ENCODE measurements at places on chromosomes 3 and 15.

DNA sequence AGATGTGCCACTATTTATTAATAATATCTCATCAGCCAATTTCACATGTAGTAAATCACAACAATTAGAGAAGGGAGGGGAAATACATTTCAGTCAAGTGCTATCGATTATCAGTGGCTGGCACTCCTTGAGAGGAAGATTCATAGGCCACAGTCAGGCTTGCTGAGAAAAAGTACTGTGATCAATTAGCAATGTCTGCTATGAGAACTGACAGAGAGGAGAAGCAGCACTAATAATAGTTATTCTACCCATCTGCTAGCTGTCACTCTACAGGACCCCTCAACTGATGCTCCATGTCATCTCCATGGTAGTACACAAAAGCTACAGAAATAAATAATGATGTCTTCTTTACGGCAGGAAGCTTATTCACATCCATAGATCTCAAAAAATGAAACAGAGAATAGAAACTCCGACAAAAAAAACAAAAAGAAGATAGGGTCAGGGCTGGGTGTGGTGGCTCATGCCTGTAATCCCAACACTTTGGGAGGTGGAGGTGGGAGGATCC is 351.3 kb downstream of the FOXP1 start:
- DNase-seq, result no peak

DNA sequence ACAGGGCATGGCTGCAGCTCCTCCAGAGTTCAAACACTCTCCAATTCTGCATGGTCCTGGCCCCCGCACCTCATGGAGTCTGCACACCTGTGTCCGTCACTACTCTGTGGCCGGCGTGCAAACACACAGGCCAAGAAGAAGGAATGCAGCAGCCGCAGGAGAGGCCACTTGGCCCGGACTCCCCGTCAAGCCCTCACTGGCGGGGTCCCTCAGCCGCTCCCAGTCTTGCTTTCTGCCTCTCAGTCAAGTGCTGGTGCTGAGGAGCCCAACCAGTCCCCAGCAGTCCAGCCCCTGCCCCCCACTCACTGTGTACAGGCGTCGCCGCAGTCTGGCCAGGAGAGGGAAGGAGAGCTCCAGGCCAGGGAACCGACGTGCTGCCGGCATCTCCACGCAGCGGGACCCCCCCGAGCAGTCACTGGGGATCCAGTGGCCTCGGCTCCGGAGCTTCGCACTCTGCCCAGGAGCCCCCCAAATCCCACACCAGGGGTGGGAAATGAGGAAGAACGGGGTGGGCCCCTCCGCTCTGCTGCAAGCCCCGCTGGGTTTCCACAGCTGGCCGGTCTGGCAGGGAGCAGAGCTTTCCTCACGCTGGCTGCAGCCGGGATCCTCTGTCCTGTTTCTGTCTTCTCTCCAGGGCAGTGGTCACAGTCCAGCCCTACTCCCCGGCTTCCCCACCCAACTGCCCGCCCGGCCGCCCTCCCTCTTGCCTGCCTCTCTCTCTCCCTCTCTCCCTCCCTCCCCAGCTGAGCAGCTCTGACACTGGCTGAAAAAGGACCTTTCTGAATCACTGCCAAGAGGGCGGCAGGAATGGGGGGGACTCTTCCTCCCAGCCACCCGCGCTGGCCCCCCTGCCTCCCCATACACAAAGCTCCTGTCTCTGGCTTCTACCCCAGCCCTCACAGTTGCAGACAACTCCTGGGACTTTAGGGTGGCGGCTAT is 16.0 kb downstream of the TNK2 start:
- DNase-seq, result no peak

GRCh38 chr3:42672515-42672914 is 12.8 kb upstream of the KLHL40 start:
- DNase-seq, result no peak

DNA sequence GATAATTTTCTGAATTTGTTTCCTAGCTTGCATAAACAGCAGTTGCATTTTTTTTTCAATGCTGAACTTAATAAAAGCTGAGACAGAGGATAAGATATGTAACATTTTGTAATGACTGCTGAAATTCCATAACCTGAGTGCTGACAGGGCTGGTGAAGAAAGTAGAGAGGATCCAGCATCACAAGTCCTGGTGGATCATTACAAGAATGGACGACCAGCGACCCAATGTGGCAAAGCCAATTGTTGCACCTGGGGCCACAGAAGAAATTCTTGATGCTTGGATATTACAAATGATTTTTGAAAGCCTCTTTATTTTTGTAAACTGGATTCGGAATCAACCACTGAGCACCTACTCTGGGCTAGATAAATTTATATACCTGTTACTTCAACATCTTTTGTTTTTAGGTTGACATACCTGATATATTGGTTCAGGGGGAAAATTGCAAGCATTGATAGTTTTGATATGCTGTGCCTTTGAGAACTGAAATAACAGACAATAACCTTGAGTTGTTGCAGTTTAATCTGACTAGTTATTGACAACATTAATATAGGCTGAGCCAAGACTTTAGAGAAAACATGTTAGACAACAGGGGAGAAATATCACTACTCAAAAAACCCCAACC is 3.9 kb upstream of the ACTL6A start:
- DNase-seq, result peak; percentile 48

DNA sequence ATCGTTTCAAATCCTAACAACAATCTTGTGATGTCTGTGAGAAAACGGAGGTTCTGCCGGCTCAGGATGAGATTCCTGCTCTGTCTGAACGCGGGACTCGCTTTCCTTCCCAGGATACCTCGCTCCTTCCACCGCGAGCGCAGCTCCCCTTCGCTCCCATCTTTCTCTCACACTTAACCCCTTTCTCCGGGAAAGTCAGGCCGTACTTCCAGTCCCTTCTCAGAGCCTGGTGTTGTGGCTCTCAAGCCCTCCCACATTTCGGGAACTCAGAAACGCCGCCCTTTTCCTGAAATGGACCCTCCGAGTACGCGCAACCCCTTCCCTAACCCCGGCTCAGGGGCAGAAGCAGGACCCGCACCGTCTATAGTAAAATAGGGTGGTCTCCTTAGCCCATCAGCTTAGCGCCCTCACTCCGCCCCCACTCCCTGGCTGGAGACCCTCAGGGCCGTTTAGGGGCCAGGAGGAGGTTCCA is 378 bp upstream of the FEM1B start:
- no peak for DNase-seq

DNA sequence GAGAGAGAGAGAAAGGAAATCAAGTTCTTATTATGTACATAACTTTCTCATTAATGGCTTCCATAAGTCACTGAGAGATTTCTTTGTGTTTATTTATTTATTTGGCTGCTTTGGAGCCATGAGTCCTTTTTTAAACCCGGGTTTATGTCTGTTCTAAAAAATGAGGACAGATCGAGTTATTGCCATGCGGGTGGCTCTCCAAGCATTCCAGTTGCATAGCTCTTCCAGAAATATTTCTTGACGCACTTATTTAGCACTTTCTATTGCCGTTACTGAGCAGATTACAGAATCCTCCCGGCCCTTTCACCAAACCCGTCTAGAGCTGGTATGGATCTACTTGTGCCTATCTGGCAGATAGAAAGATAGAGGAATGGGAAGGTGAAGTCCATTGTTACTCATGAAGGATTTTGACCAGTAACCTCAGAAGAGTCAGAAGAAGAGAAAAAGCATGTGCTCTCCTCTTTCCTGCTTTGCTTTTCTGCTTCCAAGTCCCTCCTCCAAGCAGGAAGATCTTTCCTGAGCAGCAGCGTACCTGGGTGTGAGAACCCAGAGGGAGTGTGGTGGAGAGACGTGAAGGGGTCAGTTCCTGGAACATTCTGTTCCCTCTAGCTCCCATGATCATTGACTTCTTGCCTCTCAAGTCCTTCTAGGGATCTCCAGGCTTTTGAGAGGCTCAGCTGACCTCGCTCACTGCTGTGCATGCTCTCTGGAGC is 112.8 kb downstream of the LPP start:
- no peak for DNase-seq

GRCh38 chr3:67324554-67324953 is 326.4 kb downstream of the KBTBD8 start:
- no peak for DNase-seq

GRCh38 chr3:11305509-11305908 is 33.3 kb downstream of the ATG7 start:
- no peak for DNase-seq

GRCh38 chr15:82651708-82652107 is 4.5 kb upstream of the CPEB1 start:
- no peak for DNase-seq

- DNase-seq, result no peak
These were observed 3.1 kb upstream of the CERS3 start for GRCh38 chr15:100531823-100532327.

DNA sequence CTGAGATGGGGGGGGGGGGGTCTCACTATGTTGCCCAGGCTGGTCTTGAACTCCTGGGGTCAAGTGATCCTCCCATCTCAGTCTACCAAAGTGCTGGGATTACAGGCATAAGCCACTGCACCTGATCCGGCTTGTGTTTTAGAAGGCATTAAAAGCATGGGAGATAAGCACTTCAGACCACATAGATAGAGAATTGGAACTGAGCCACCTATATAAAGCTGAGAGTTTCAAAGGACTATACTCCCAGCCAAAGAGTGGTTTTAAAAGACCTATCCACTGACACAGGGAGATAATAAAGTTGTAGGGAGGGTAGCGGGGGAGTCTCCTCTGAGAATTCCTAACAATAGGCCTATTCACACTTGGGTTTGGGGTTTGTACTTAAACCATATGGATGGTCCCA is 34.8 kb downstream of the DENND4A start:
- no peak for DNase-seq

DNA sequence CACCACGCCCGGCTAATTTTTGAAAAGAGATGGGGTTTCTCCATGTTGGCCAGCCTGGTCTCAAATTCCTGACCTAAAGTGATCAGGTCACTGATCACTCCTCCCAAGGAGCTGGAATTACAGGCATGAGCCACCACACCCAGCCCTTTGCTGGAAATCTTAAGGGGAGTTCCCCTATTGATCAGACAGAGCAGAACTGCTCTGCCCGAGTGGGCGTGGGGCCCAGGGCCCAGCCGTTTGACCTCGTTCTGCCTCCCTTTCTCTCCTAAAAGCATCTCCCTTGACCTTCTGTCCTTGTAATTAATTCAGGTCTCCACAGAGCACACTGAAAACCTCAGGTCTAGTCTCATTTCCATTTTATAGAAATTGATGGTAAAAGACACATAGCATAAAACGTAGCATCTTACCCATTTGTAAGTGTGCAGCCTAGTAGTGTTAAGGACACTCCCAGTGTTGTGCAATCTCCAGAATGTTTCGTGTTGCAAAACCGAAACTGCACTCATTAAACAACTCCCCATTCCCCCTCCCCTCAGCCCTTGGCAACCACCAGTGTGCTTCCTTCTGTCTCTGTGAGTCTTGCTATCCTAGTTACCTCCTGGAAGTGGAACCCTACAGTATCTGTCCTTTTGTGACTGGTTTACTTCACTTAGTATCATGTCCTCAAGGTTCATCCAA is 89.3 kb downstream of the SLCO3A1 start:
- DNase-seq, result peak; percentile 22

DNA sequence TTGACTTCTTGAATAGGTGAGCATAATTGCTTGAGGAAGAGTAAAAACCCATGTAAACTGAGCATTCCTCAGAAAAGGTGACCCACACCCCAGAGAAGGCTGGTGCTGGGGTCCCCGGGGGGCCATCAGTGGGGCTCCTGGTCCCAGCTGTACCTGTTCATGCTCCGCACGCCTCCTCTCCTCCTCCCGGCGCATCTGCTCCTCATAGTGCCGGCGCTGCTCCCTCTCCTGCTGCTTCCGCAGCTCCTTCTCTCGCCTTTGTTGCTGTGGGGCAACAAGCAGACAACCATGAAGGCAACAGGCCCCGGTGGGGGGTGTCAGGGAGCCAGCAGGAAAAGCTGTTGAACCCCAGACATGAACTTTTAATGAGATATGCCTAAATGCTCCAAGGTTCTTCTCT is 113.7 kb upstream of the SLC2A2 start:
- DNase-seq, result no peak

- DNase-seq, result no peak
These were observed 70.5 kb downstream of the CHST2 start for GRCh38 chr3:143190101-143190500.

DNA sequence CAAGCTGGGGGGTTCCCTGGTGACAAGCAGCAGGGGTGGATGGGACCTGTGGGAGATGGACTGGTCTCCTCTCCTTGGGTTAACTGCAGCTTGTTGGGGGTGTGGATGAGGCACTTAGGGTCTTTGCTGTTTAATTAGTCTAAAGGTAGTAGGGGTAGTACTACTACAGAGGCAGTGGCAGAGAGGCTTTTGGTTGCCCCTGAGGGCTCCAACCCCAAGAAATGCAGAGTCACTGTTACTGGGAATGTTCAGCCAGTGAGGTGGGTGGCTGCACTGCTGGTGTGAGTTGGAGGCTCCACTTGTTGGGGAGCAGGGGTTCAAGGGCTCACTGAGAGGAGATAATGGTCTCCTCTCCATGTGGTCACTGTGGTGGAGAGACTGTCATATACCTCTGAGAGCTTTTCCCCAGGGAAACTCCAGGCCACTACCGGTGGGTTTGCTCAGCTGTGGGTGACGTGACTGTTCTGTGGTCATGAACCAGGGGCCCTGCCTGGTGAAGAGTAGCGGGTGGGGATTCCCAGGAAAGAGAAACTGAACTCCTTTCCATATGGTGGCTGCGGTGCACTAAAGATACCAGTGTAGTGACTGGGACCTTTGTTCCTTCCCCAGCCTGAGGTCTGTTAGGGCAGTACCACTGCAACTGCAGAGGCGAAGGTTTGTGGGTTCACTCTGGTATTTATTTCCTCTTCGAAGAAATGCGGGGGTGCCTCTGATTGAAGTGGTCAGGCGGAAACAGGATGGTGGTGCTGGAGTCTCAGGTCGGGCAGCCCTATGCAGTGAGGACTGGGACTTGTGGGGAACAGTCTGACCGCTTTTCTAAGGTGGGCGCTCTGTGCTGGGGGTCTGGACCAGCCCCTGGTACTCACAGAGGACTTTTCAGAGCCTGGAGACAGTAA is 68.9 kb upstream of the TNFSF10 start:
- DNase-seq, result no peak

- DNase-seq, result no peak
These were observed 528.6 kb upstream of the LMCD1 start for GRCh38 chr3:7973006-7973405.

DNA sequence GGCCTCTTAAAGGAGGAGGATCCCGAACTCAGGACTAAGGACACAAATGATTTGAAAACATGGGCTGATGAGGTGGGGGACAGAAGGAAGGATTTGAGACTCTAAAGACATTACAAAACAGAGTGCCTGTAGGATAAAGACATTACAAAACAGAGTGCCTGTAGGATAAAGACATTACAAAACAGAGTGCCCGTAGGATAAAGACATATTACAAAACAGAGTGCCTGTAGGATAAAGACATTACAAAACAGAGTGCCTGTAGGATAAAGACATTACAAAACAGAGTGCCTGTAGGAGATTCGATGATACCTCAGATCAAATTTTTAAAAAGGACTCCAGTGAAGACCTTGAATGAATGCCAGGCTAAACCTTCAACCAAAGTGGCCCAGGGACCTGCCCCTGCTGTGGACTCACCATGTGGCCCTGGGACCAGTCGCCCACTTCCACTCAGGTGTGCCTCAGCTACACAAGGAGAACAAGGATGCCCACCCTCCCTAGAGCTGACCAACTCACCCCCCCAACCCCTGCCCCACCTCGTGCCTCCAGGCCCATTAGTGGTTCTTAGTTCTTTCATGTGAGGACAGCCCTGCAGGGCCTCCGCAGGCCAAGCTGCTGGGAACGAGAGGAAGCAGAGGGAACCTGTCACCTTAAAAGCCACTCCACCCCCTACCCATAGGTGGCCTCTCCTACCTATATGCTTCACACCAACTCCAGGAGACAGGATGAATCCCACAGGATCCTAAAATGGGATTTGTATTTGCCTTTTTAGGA is 59.8 kb downstream of the SH3BP5 start:
- no peak for DNase-seq
